Head of caudate nucleus (tissue), 42 donors: ENCODE measurements at places on chromosomes 4 and X.
A peak's percentile ranks its signal among the peaks of the same experiment; 100 is the strongest.

DNA sequence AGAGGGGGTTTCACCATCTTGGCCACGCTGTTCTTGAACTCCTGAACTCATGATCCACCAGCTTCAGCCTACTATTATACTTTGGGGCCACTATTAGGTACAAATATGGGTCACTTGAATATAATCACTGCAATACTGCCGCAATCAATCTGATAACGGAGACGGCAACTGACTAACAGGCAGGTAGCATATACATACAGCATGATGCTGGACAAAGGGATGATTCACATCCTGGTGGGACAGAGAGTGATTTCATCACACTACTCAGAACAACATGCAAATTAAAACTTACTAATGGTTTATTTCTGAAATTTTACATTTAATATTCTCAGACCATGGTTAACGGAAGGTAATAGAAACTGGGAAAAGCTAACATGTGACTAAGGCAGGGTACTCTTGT lies 10.9 kb downstream of the LRBA start:
- no peak for DNase-seq

GRCh38 chr4:61517144-61517543 lies 317.0 kb downstream of the ADGRL3 start:
- DNase-seq: no peak

DNA sequence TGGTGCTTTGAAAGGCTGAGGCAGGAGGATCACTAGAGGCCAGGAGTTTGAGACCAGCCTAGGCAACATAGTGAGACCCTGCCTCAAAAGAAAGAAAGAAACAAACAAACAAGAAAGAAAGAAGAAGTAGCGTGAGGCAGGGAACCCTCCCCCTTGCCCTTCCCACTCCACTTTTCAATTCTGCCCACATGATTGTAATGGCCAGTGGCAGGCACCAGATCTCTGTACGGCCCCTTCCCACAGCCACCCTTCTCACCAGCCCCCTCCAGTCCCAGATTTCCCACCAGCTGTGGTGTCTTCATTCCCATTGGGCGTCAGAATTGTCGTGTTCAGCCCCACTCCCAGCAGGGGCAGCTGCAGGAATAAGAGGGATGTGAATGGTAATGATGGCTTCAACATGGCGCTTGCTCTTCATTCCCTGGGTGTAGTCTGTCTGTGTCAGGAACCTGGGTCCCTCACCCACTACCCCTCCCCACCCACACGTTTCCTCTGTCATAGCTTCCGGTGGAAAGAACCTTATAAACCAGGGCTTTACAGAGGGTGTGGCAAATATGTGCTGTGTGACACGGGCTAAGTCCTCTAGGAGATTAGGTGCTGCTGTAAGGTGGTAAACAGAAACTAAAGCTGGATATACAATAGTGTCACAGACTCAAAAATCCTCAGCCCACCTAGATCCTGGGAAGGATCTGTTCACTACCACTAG lies at the start of gene IL2RG:
Gene IL2RG (minus strand): TSS at position 437 of the 703 bp plus-strand sequence. CDS start 38 bp downstream, at position 399.
- DNase-seq: no peak

DNA sequence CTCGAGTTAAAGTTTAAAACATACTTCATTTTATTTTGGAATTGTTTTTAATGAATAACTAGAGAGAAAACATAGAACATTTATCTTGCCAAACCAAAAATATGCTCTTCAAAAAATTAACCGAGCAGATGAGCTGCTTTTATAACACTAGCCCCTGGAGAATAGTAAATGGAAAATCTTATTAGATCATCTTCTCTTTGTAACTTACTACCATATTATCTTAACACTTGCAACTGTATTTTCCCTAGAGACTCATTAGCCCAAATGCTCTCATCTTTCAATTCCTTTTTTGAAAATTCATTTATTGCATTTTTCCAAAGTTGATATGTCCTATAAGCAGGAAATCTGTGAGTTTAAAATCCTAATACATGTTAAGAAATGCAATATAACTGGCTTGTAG lies 143.3 kb downstream of the CAMK2D start:
- DNase-seq: no peak

GRCh38 chr4:26334366-26334765 lies 13.6 kb downstream of the RBPJ start:
- DNase-seq: no peak

- DNase-seq: no peak
Observed at GRCh38 chrX:111124418-111124817, 28.4 kb downstream of the PAK3 start.

GRCh38 chr4:123503698-123504363 lies 107.2 kb downstream of the SPRY1 start:
- no peak for DNase-seq

DNA sequence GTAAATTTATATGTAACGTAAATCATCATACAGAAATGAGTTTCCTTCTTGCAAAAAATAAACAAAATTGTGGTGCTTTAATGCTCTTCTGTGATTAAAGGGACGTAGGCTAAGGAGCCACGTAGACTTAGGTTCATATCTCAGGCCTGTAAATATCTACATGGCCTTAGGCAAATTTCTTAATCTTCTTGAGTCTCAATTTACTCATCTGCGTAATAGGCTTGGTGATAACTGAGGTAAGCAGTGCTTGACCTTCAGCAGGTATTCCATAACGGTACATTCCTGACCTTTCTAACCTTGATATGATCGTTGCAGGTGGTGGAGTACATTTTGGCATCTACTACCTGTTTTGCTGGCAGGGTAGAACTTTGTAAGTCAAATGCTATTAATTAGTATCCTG lies 65.2 kb upstream of the TLR3 start:
- no peak for DNase-seq

DNA sequence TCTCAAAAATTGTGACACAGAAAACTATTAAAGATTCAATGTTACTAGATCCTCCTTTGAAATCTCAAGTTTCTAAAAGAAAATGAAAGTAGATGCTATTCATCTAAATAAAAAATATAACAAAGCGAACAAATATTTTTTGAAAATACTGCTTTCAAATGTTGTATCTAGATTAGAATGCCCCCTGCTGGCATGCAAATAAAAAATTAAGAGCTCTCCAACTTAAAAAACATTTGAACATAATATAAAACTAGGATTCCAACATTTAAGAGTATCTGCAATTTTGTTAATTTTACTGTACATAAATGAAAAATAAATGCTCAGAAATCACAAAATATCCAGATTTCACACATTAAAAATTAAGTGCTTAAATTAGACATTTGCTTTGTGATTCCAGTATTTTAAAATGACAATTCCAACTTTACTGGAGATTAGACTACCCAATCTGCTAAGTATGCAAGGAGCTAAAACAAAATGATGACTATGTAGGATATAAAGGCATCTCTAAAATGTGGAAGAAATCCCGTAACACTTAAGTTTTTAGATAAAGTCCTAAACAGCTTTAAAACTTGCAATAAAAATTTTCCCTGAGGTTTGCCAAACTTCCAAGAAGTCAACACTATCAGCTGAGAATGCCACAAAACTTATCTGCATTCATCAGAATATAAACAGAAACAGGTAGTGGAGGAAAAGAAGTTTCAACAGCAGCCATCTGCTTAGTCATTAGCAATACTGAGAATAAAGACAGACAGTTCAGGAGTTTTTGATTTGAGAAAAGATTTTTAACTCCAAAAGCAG lies 32.7 kb downstream of the DHX15 start:
- peak; percentile 18 for DNase-seq

DNA sequence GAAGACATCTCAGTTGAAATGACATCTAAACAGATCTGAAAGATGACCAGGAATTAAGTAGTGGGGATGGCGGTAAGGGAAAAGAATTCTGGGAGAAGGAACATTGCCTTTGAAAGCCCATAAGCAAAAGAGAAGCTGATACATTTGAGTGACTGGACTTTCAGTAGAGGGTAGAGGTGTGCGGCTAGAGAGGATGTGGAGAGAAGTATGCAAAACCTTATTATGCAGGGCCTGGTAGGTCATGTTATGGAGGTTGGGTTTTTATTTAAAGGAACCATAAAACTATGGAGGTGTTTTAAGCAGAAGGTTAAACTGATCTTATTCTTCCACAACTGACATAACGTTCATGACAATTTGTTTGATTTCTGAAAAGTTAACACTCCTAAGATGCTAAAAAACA lies 36.3 kb downstream of the RPS6KA3 start:
- DNase-seq: no peak

GRCh38 chrX:131330735-131331134 lies 41.6 kb upstream of the IGSF1 start:
- DNase-seq: no peak
